HCT116 (cell line): ENCODE measurements at places on chromosomes 4 and X. TPM values are rescaled to one million over a fixed set of nuclear protein-coding genes. Genes with fewer than 3 reads are reported as not detected.

GRCh38 chrX:29023207-29023606, 436.0 kb downstream of the IL1RAPL1 start:
- H3K27me3 ChIP-seq = no peaks in the 10 kb centered on the region
- no peak for DNase-seq
- no peak overlapping the region for H3K27ac ChIP-seq

DNA sequence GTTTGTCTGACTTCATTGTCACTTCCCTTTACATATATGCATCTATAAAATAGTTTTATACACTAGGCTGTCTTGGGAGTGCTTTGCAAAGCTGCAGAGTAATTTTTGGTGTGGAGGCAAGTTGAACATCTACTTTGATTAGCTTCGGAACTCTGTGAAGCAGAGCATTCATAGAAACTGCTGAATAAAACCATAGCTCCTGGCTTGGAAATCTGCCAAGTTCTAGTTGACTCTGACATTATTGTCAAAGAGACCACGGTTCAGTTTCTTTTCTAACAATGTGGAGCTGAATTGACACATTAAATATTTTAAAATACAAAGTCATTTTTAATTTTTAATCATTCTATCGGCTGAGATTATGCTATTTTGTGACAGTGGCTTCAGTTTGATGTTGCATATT, 335.0 kb downstream of the BMPR1B start:
- no peaks in the 10 kb centered on the region for H3K36me3 ChIP-seq
- DNase-seq = no peak
- H3K4me1 ChIP-seq = no peaks in the 10 kb centered on the region
- no peak overlapping the region for H3K4me3 ChIP-seq
- H3K27me3 ChIP-seq = no peaks in the 10 kb centered on the region
- H3K27ac ChIP-seq = no peak overlapping the region

DNA sequence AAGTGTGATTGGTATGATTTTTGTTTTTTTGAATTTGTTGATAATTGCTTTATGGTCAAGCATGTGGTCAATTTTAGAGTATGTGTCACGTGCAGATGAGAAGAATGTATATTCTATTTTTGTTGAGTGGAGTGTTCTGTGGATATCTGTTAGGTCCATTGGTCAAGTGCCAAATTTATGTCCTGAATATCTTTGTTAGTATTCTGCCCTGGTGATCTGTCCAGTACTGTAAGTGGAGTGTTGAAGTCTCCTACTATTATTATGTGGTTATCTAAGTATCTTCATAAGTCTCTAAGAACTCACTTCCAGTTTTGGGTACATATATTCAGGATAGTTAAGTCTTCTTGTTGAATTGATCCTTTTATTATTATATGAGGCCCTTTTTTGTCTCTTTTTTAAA, 372.9 kb upstream of the MAOA start:
- H3K36me3 ChIP-seq = no peaks in the 10 kb centered on the region
- no peaks in the 10 kb centered on the region for H3K27me3 ChIP-seq
- no peaks in the 10 kb centered on the region for H3K4me1 ChIP-seq
- H3K27ac ChIP-seq = no peak overlapping the region
- no peak overlapping the region for H3K4me3 ChIP-seq

DNA sequence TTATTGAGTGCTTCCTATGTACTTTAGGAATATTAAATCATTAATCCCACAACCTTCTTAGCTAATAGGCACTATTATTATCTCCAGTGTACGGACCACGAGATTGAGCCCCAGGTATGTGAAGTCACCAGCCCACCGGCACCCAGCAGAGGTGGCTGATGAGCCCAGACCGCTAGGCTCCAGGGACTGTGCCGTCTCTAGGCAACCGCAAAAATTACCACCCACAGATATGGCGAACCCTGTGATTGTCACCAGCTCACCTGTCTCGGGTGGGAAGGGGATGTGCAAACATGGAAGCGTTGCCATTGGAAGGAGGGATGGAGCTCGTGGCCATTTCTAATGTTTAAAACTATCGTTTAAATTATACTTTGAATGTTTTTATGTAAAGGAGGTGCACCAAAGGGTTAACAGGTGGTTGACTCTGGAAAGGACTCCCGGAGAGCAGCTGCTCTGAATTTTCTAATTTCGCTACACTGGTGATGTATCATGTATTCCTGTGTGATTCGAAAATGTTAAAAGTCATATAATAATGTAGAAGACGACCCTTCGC, 21.0 kb upstream of the JAKMIP1 start:
- DNase-seq = no peak
- H3K27me3 ChIP-seq = peaks cover 38% of the 10 kb centered on the region
- H3K27ac ChIP-seq = no peak overlapping the region
- no peaks in the 10 kb centered on the region for H3K36me3 ChIP-seq
- H3K4me1 ChIP-seq = peaks cover 13% of the 10 kb centered on the region; the same call in 1 of the 2 replicates

The CTAG2 gene
- not detected for total RNA-seq

- no peaks in the 10 kb centered on the region for H3K36me3 ChIP-seq
- no peak overlapping the region for H3K4me3 ChIP-seq
- H3K27me3 ChIP-seq = no peaks in the 10 kb centered on the region
- no peak for DNase-seq
- no peaks in the 10 kb centered on the region for H3K4me1 ChIP-seq
Observed at GRCh38 chr4:85713005-85713404, 238.1 kb downstream of the ARHGAP24 start.

DNA sequence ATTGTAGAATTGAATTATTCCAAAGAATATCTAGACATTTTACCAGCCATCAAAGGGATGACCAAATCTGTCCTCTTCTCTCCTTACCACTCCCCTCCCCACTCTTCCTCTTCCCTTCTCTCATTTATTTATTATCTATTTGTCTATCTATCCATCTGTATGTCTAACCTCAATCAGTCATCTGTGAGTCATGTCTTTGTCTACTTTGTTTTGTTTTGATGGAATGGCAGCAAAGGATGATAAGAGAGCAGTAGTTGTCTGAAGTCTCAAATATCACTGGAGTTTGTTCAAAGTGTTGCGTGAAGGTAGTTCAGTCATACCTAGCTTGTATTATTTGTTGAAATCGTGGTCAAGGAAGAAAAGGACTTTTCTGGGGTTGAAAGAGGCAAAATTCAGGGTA, 34.7 kb upstream of the PGRMC2 start:
- H3K4me3 ChIP-seq = no peak overlapping the region
- no peak overlapping the region for H3K27ac ChIP-seq
- H3K4me1 ChIP-seq = peaks cover 14% of the 10 kb centered on the region
